Stimulated activated CD8-positive, alpha-beta memory T cell treated with anti-CD3 and anti-CD28 coated beads, Interleukin-12 subunit alpha, Interleukin-12 subunit beta, amount 100 ng/mL, for 4 hours (primary cell): ENCODE measurements at places on chromosomes 5 and 9.

DNA sequence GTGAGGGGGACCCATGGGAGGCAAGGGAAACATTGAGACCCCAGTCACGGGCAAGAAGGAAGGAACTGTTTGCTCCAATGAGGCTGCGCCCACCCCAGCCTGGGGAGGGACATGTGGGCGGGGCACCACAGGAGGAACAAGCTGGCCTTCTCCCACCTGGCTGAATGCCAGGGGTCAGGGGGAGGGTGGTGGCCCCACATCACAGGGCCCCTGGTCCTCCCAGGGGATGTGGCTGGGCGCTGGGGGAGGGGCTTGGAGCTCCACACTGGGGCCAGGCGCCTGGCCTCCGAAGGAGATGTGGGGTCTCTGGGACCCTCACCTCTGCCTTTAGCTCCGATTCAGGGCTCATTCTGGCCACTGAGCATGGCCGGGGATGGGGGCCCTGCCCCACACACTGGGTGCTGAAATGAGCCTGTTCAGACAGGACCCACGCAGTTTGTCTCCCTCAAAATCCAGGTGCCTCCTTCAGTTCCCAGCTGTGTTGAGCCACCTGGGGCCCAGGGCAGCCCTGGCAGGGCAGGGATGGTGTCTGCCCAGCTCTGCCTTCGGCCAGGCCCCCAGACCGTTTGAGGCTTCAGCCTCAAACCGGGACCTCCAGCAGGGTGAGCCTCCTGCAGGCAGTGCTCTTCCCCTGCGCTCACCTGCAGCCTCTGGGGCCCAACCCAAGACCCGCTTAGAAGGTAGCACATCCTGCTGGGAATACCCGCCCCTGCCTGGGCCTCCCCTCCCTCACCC lies 33.2 kb upstream of the NOTCH1 start:
- DNase-seq, result no peak

GRCh38 chr9:110217656-110218099 lies 9.7 kb upstream of the C9orf152 start:
- DNase-seq, result no peak

GRCh38 chr5:84017523-84018172 lies 297.0 kb upstream of the HAPLN1 start:
- no peak for DNase-seq

- DNase-seq, result no peak
These were observed 295.8 kb downstream of the MLLT3 start for GRCh38 chr9:20326516-20326915.

GRCh38 chr5:133483406-133484090 lies 128.8 kb downstream of the FSTL4 start:
- no peak for DNase-seq

DNA sequence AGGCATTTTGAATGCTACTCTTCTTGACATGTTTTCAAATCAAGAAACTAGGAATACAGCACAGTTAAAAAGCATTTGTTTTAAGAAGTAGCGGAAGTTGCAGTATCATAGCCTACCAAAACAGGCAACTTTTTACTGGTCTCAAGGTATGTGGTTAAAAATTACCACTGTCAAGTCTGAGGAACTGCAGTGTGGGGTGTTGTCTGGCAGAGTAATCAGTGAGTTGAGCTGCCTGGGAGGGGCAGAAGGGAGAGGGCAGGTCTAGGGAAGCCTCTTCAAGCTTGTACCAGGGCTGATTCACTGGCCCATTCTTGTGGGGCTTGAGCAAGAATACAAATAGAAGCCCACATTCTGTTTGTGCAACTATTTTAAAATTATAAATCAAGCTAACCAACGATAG lies 42.4 kb upstream of the SV2C start:
- DNase-seq, result no peak

- no peak for DNase-seq
These were observed 69.3 kb downstream of the SGCD start for GRCh38 chr5:156396063-156396829.

GRCh38 chr5:151295138-151295537 lies 8.4 kb downstream of the SLC36A3 start:
- DNase-seq, result no peak

DNA sequence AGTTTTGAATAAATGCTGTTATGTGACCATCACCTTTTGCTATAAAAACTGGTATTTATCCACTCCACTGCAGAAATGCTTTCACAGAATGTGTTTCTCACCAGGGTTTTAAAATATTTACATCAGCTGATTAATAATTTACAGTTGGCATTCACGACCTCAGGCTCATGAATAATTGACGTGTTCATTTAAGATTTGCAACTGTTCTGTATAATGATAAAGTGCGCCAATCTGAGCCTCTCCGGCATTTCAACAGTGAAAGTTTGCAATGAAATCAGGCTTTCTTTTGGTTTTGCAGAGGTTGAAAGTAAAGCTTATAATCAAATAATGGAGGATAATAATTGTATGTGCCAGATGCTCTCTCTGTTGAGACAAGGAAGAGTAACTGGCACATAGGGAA lies 434.9 kb downstream of the ICE1 start:
- no peak for DNase-seq

DNA sequence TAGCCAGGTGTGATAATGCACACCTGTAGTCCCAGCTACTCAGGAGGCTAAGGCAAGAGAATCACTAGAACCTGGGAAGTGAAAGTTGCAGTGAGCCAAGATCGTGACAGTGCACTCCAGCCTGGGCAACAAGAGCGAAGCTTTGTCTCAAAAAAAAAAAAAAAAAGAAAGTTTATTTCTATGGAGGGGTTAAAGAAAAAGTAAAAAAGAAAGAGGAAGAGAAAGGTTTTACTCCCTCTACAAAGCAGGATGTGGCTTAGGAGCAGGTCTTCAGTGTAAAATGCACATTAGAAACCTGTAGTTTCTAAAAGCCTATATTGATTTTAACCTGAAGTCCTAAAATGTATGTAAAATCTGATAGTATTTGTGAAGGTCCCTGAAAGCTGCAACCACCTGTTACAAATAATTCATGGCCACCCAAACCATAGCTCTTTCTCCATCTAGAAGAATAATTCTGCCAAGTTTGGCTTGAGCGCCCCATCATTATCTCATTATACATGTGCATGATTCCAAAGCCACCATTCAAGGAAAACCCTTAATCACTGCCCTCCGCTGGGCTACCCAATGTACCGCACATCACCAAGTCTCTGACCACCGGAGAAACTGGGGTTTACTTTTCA lies 3.4 kb downstream of the FNBP1 start:
- no peak for DNase-seq
